Liver (tissue), 10 donors: ENCODE measurements at places on chromosomes 12 and 14. TPM values are rescaled to one million over a fixed set of nuclear protein-coding genes. Genes with fewer than 3 reads are reported as not detected.
A peak's percentile ranks its signal among the peaks of the same experiment; 100 is the strongest.

The CCDC175 gene
- not detected for total RNA-seq

The ANAPC7 gene
- total RNA-seq, result 21.1 TPM

The TAS2R9 gene
- total RNA-seq, result 0.33 TPM

The SLC17A8 gene
- 0.08 TPM for total RNA-seq

The CELA1 gene
- not detected for total RNA-seq

The CMKLR1 gene
- 7.4 TPM for total RNA-seq

The TMEM121 gene
- total RNA-seq, result 0.37 TPM

The RIMBP2 gene
- 0.09 TPM for total RNA-seq

The PHLDA1 gene
- total RNA-seq, result 11.5 TPM

The TMEM119 gene
- total RNA-seq, result 2.6 TPM

The TSPAN19 gene
- total RNA-seq, result not detected

The FOXN4 gene
- not detected for total RNA-seq

The SSPN gene
- total RNA-seq, result 0.67 TPM

- DNase-seq, result no peak
These were observed 76.2 kb downstream of the APAF1 start for GRCh38 chr12:98721204-98721702.

DNA sequence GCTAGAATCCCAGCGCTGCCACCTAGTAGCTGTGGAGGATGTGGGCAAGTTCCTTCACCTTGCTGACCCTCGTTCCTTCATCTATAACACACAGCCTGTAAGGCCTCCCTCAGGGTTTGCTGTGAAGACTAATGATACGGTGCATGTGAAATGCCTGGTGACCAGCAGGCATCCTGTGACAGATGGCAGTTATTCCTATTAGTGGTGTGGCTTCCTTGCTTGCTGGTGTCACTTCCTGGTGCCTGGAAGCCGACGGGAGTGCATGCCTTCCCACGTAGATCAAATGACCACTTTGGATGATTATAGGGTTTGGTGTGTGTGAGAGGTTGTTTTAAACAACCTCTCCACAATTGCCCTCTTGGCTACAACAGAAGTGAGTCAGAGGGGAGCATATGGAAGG is 894.9 kb downstream of the VRK1 start:
- DNase-seq, result no peak

- DNase-seq, result no peak
These were observed 196.4 kb upstream of the G2E3 start for GRCh38 chr14:30362369-30363218.

- DNase-seq, result no peak
These were observed 664 bp downstream of the LRFN5 start for GRCh38 chr14:41607304-41607775.

- DNase-seq, result no peak
These were observed 457.1 kb downstream of the DAD1 start for GRCh38 chr14:22131749-22132476.

DNA sequence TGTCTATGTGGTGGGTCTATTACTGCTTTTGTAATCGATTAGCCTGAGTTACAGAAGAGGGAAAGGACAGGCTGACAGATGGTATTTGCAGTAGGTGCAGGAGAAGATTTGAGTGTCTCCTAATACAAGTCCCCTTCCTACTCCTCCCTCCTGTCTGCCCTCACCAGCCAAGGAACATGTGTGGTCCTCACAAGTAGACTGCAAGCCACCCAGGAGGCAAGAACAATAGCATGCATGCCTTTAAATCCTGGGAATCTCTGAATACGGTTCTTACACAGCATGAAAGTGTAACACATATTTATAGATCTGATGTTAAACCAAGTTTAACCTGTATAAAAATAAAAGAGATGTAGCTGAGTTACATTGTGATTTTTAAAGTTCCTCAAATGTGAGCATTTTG is 117.0 kb downstream of the PTCSC3 start:
- DNase-seq, result no peak

DNA sequence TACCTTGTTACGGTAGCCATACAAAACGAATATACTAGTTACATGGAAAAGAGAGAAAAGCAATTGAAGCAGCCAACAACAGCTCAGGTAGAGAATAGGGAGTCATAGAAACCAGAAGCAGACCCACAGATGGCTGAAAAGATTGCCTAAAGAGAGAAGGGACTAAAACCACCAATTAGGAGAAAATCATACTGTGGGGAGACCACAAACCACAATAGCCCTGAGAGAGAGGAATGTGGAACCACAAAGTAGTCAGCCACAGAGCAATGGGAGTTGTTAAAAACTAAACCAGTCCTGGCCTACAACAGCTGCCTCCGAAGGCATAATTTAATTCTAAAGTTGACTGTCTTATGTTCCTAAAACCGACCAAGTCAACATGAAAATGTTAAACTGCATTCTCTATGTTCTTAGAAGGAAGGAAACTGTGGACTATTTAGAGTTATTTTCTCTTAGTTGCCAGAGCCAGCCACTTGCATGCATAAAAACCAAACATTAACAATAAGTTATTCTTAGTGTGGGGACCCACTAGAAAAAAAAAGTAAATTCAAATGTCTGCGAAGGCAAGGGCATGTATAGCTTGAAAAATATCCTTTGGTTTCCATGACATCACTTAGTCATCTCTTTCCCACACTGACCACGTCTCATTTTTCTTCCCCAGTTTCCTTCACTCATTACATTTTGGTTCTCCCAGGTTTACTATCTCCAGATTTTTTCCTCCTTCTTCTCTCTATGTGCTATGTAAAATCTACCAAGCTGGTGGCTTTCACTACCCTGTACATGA is 398.1 kb downstream of the NOVA1 start:
- no peak for DNase-seq

DNA sequence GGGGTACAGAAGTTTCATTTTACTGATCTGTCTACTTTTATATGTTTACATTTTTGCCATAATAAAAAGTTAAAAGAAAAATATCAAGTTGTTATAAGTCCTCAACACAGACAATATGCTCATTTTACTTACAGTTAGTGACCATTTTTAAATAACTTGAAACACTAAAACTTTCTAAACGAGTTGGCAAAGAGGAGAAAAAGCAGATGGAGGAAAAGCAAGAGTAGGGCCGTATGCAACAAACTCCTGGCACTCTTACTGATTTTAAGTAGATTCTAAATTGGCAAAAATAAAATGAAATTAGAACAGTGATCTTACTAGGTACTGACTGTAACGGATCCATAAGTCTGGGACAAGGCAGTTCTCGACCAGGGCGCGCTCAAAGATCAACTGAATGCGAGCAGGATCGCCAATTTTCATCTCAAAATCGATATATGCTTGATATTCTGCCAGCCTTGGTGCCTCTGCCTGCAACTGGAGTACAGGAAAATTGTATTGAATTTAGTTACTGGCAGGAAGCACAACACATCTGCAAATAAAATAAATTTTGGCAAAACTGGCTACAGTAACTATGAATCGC is 22.3 kb downstream of the SART3 start:
- no peak for DNase-seq

- DNase-seq, result no peak
These were observed 130.4 kb downstream of the DICER1 start for GRCh38 chr14:95026851-95027463.

- DNase-seq, result no peak
These were observed 340.1 kb downstream of the BCAT1 start for GRCh38 chr12:24608637-24609285.

DNA sequence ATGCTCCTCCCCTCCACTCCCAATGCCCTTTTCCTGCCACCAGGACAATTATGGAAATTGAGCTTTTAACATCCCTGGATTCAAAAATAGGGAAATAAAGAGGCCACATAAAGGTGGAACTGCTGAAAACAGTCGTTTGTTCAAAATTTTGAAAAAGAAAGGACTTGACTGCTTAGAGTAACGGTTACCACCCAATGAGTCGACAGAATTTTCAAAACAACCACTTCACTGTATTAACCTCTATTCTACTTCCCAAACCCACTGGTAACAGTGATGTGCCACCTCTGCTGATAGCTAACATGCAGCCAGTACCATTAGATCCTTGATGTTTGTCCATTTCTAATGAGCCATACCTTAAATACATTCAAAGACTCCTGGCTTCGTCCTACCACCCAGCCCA is 4.9 kb downstream of the ST8SIA1 start:
- no peak for DNase-seq

GRCh38 chr12:83161456-83161855 is 474.8 kb downstream of the TMTC2 start:
- no peak for DNase-seq

DNA sequence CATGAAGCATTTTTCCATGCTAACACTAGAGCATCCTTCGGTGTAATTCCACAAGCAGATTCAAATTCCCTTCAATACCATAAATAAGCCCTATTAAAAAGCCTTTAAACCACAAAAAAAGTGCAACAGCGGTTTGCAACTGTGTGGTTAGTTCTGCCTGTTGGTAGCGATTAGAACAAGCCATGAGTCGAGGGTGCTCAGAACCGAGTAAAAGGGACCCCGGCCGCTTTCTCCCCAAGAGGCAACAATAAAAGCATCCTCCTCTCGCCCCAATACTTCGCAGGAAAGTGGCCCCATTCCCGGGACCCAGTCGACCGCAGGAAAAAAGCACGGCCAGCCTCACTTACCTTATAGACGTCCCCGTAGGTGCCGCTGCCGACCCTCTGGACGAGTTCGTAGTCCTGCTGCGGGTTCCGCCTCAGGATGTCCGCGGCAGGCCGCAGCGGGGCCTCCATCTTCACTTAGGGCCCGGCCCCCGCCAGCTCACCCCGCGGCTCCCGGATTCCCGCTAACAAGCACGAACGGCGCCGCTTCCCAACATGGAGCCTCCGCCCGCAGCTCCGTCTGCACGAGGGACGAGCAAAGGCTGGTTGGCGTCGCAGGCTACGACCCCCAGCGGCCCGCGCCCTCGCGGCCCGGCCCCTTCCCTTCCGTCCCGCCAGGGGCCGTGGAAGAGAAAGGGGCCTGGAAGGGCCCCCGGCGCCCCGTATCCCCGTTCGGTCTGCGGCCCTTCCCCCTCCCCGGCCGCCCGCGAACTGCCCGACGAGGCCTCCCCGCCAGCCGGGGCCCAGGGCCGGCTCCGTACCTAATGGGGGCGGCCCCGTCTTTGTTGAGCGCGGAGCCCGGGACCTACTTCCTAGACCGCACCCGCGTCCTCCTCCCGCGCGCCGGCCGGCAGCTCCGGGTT is 521 bp downstream of the MAP4K5 start:
- peak; percentile 71 for DNase-seq

DNA sequence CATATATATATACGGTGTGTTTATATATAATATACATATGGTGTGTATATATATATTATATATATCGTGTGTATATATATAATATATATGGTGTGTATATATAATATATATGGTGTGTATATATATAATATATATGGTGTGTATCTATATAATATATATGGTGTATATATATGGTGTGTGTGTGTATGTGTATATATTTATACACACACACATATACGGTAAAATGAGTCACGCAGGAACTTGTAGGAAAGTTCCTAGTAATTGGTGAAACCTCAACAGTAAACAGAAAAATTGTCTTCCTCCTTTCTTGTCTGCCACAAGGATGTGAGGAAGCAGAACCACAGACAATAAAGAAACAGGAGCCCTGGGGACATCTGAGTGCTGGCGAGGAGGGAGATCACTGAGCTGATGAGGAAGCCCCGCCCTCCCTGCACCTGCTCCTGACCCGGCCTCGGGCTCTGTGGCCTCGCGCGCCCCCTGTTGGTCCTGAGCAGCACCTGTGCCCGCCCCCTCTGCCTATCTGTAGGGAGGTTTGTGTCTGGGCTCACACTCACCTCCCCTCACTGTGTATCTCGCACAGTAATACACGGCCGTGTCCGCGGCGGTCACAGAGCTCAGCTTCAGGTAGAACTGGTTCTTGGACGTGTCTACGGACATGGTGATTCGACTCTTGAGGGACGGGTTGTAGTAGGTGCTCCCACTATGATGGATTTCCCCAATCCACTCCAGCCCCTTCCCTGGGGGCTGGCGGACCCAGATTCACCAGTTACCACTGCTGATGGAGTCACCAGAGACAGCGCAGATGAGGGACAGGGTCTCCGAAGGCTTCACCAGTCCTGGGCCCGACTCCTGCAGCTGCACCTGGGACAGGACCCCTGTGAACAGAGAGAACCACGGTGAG is 1079.4 kb downstream of the TMEM121 start:
- DNase-seq, result peak; percentile 45

GRCh38 chr14:33972583-33973081 is 21.8 kb upstream of the EGLN3 start:
- no peak for DNase-seq

DNA sequence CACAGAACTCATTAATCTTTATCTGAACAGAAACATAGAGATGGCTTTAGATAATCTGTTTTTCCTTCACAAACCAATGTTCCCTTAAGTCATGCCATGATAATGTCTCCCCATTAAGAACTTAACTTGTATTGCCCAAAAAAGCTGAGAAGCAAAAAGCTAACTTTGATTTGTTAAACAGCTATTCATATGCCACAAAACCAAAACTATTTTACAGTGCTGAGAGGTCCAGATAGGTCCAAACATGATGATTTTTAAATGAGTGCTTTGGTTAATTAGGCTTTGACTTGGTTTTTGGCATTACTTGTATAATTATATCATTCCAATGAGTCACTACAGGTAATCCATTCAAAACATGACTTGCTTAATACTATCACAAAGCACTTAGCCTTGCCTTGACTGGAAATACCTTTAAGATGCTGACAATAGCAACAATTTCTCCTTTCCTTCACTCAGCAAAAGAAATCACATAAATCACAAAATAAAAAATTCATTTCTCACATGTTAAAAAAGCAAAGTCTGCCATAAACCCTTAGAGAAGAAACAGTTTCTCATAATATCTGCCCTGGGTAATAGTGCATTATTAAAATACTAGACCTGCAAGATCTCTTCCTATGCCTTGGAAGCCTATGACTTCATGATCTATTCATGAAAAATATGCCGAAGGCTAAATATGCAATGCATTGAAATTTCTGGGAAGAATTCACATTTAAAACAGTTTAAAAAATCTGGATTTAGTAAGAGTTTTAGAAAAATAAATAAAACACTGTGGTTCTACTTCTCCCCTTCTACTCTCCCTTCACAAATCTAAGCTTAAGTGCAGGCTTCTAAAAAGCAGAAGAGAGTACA is 52.0 kb upstream of the SAV1 start:
- no peak for DNase-seq

- DNase-seq, result no peak
These were observed 46.9 kb upstream of the CAND1 start for GRCh38 chr12:67222302-67222701.

DNA sequence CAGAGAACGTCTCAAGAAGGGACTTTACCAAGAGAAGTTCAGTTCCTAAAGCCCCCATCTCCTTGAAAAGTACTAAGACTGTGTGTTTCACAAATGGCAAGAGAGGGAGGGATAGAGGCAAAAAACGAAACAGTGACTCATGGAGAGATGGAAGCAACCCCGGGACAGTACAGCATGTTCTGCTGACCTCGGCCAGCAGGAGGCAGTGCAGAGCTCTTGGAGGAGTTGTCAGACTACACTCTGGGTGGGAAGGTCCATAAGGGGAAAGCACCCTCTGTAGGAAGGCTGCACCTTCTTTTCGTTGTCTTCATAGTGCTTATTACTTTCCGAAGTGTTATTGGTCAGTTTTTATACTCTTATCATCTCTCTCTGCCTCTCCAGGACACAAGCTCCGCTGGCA is 525.2 kb upstream of the CCDC196 start:
- DNase-seq, result peak; percentile 46

- DNase-seq, result no peak
These were observed 32.9 kb downstream of the RPS6KA5 start for GRCh38 chr14:91027561-91027960.

GRCh38 chr12:1587927-1588574 is 6.3 kb downstream of the FBXL14 start:
- DNase-seq, result no peak
